ENCODE measurements at places on chromosomes 5 and 9.

- DNase-seq: peak; percentile 75
Measured at GRCh38 chr9:136244122-136244968, 1.3 kb downstream of the QSOX2 start.

DNA sequence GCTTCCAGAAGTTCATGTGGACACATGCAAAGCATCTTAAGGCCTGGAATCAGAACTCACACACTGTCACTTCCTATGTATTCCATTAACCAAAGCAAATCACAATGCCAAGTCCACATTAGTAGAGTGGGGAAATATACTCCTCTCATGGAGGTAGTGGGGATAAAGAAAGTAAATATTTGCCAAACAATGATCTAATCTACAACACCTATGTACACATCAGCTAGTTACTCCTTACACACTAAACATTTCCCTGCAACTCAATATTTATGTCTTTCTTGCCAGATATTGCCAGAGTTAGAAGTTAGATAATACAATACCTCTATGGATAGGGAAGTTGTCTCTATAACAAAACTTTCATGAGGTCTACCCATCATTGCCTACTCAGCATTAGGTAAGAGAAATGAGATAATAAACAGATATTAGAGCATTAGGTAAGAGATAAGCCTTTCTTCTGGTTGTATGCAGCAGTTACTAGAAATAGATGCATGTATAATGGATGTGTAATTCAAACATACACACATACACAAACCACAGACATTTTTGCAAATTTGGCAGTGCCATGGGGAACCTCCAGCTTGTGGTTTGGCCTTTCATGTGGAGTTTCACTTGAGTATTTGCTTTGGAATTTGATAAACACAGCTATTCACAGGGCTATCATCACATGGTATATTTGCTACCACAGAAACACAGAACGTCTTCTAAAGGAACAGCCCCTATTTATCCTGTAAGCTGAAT lies 196.5 kb downstream of the TLE1 start:
- DNase-seq: no peak

DNA sequence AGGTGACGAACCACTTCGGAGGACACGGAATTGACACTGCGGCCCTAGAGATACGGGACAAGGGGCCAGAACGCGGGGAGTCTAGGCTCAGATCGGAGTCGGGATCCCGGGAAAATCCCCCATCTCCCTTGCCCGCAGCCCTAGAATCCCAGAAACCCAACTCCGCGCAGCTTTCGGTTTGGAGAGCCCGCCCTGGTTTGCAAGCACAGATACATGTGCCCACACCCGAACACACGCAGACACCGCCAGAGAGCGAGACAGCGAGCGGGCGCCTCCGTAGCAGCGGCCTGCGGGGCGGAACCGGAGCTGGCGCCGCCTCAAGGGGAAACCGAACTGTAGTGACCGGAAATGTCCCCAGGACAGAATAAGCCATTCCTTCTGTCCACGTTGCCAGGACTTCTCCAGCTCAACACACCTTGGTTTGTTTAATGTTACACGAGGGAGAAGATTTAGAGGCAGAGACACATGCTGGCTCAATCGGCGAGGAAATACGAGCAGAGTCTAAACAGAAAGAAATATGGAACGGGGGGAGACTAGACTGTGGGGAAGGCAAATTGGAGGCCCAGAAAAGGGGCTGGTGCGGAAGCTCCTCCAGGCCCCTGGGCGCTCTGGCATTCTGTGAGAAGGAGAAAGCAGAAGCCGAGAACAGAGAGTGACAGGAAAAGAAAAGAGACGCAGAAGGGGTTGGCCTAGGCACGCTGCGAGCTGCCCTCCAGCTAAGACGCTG lies 2.9 kb upstream of the PAX5 start:
- DNase-seq: peak; percentile 42

DNA sequence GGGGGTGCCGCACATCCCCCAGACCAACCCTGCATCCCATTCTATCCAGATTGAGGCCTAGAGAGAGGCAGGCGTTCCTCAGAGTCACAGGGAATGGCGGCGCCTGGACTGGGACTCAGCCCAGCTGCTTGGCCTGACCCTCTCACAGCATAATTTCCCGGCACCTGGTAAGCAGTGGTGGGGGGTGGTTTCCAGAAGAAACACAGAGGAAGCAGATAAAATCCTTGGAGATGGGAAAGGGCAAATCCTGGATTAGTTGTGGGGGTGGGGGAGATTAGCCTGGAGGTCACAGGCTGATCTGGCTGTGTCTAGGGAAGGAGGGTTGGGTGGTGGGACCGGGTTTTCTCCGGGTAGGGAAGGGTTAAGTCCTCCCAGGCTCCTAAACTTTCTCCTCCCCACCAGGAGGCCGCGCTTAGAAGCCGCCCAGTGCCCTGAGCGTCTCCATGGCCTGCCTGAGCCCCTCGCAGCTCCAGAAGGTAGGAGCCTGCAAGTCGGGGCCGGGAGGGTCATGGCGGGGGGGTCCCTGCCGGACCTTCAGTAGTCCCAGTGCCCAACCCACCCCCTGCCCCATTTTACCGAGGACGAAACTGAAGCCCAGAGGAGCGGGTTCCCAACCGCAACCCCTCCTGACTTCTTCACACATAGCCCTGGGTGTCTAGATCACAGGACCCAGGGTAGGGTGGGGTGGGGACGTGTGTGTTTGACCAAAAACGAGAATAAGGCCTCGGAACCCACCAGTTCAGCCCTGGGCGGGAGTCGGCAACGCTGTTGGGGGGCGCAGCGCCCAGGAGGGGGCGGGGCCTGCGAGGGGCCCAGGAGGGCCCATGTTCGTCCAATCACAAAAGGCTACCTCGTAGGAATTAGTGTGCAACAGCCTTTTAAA lies 1.3 kb downstream of the PHYHD1 start:
- no peak for DNase-seq

DNA sequence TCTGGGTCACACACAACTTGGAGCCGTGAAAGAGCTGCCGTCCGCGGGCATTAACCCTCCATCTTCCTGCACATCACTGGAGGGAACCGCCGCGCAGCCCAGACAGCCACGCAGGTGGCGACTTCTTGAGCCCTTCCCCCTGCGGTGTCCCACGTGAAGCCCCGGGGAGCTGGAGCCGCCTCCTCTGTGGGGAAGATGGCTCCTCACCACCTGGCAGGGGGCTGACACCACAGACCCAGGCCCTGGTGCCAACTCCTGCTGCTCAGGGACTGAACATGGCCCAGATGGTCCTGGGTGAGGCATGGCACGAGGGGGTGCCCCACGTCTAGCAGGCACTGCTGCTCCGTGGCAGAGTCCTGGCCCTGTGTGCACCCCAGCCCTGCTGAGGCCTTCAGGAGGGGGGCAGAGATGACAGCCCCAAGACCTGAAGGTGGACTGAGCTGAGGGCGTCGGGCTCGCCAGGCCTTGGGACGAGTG lies 38.9 kb downstream of the NDUFS6 start:
- DNase-seq: no peak

DNA sequence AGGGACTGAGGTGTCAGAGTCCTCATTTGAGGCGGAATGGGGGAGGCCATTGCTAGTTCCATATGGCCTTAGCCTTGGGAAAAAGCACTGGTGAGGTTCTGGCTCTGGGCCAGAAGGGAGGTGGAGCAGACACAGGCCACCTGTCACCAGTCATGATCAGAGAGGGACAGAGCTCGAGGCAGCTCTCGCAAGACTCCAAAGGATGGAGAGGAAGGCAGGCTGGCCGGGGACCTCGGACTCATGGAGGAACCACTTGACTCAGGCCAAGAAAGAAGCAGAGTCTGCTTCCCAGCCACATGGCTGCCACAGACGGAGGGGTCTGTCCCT lies 29.2 kb upstream of the NSMF start:
- no peak for DNase-seq

DNA sequence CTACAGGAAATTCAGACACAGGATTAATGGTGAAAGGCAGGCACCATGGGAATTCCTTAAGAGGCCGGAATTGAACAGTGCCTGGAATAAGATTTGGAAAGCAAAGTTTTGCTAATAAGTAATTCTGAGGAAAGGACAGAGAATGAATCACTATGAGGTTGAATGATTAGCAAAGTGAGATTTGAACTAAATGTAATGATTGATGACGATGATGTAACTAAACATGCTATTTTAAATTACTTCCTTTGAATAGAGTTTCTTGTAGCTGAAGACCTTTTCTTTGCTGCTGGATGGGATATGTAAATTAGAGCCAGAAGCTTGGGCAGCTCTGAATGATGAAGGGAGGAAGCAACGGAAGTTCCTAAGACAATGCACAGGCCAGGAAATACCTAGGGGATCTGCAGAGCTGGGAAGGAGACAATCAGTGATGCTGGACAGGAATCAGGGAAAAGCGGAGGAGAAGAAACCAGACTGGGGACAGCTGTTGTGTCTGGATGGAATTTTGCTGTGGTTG lies 482.0 kb downstream of the PSAT1 start:
- DNase-seq: no peak

DNA sequence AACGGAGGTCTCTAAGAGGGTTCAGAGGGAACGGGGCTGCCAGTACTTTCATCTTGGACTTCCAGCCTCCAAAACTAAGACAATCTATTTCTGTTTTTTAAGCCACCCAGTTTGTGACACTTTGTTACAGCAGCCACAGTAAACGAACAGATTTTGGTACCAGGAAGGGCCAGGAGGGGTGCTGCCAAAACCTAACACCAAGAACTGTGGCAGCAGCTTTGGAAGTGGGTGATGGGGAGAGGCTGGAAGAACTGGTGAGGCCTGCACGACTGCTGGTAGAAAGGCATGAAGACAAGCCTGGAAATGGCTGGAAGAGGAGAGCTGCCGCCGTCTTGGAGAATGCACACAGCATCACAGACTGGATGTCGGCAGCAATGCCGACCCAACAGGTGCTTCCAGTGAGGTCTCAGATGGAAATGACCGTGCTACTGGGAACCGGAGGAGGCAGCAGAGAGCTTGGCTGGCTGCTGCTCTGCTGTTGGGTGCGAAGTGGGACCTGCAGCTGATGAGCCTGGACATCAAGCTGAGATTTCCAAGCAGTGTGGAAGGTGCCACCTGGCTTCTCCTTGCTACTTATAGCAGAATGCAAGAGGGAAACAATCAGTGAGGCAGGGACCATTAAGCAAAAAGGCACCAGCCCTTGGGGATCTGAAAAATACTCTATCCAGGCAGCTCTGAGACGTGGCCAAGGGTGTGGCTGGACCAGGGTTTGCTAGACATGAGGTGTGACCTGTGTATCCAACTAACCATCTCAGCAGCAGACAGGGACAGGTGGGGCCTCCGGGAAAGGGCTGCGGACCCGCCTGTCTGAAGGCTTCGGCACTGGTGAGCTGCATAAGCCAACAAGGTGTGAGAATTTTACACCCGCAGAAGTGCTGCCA lies 4.7 kb upstream of the TMEM210 start:
- peak; percentile 36 for DNase-seq

- no peak for DNase-seq
Measured at GRCh38 chr5:157963761-157964160, 104.8 kb upstream of the CLINT1 start.

GRCh38 chr9:128161215-128161902 lies 1.3 kb downstream of the BBLN start:
- no peak for DNase-seq

DNA sequence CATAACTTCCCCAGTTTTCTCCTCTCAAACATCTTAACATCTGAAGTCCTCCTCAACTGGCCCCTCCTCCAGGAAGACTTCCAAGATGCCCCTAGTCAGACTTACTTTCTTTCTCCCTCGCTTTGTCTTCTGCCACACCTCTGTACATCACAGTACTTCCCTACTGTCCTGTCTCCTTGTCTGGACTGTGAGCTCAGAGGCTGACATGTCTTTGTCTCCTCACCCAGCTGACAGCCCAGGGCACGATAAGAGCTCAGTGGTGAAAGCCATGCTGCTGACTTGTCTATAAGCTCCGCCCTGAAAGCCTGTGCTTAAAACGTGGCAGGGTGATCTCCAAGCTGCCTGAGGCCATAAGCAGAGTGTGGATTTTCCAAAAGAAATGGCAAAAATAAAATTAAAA lies 33.0 kb upstream of the SLC25A51 start:
- DNase-seq: no peak

- no peak for DNase-seq
Measured at GRCh38 chr9:83066771-83067170, 3.8 kb upstream of the RASEF start.

DNA sequence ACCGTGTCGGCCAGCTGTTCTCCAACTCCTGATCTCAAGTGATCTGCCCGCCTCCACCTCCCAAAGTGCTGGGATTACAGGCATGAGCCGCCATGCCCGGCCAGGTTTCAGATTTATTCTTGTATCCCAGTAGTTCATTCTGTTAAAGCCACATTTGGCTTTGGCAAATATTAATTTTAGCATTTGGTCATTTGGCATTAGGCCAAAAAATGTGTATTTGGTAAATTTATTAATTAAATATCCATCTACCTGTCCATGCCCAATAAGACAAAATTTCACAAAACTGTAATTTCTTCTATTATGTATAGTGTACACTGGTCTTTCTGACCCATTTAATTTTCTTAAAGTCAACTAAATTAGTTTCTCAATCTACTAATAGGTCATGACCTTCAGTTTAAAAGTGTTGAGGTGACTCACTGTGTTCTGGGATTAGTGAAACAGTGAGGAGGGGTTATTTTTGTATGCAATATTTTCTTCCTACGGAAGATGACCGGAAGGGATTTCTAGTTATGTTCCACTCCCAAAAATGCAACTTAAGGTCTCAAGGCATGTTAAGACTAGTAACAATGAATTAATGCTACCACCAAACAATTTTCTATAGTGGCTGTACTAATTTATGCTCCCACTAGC lies 21.0 kb downstream of the OSTF1 start:
- DNase-seq: no peak

GRCh38 chr9:89501311-89501898 lies 3.5 kb upstream of the SEMA4D start:
- no peak for DNase-seq

GRCh38 chr9:89805571-89806292 lies 200.9 kb downstream of the GADD45G start:
- DNase-seq: no peak

GRCh38 chr5:74648835-74649293 lies 8.3 kb upstream of the ENC1 start:
- peak; percentile 7 for DNase-seq

DNA sequence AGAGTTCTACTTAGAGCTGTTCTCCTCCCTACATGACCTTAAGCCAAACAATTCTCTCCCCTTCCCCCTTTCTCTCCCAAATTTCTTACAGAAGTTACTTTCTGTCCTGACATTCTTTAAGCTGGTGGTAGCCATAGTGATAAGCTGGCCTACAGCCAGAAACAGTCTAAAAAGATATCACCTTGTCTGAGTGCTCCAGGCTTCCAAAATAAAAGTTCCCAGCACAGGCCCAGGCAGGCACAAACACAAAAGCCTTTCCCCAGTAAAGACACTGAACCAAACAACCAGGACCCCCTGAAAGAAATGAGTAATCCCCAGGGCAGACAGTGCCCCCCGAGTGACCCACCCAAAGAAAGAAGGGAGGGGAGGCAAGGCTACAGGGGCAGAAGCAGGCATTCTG lies 19.2 kb downstream of the SIL1 start:
- no peak for DNase-seq

GRCh38 chr5:78472469-78473106 lies 112.2 kb downstream of the SCAMP1 start:
- no peak for DNase-seq

- no peak for DNase-seq
Measured at GRCh38 chr9:106707291-106707690, 155.7 kb upstream of the ZNF462 start.

- DNase-seq: no peak
Measured at GRCh38 chr5:83922699-83923098, 202.0 kb upstream of the HAPLN1 start.

GRCh38 chr5:56358703-56359681 lies 125.9 kb upstream of the ANKRD55 start:
- no peak for DNase-seq

- DNase-seq: peak; percentile 53
Measured at GRCh38 chr9:128685636-128686489, 3.2 kb upstream of the SET start.

GRCh38 chr9:136002881-136003280 lies 41.7 kb upstream of the UBAC1 start:
- DNase-seq: no peak

All from stimulated activated CD4-positive, alpha-beta T cell treated with anti-CD3 and anti-CD28 coated beads, Interleukin-2, amount 100 ng/mL, for 24 hours (primary cell).